ENCODE measurements at places on chromosomes 3 and 15. TPM values are rescaled to one million over a fixed set of nuclear protein-coding genes. Genes with fewer than 3 reads are reported as not detected.

DNA sequence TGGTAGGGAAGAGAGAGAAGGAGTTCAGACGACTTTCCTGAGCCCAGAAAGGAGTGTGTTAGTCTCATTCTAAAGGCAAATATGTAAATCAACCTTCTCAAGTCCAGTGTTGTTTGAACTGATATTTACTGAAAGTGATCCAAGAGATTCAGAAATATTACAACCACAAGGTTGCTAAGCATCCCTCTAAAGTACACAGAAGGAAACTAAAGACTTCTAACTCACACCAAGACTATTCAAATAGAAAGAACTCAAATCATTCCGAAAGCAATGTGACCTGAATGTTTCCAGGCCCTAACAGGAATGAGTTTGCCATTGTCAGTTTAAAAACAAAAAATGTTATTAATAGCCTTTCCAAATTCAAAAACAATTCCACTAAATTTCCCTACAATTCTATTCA, 56.9 kb upstream of the VGLL3 start:
- H3K27ac ChIP-seq, result no peak overlapping the region
- no peak overlapping the region for H3K4me3 ChIP-seq
- DNase-seq, result no peak
- H3K27me3 ChIP-seq, result no peaks in the 10 kb centered on the region
- H3K36me3 ChIP-seq, result no peaks in the 10 kb centered on the region

DNA sequence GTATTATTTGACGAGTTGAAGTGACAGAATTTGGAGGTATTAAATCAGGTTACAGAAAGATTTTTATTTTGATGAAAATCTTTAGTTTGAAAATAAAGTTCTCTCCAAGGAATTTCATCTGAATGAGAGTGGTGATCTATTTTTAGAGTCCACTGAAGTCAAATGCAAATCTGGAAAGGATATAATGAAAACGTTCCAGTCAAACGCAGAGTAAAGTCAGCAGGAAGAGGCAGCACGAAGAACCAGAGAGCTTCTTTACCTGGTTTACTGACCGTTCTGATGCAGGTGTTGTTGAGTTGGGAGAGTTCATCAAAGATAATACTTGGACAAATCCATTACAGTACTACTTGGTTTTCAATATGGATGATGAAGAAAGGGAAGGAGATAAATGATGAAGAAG, 8.7 kb downstream of the P2RY14 start:
- DNase-seq, result no peak
- no peak overlapping the region for H3K27ac ChIP-seq
- no peaks in the 10 kb centered on the region for H3K36me3 ChIP-seq
- no peaks in the 10 kb centered on the region for H3K4me1 ChIP-seq
- no peaks in the 10 kb centered on the region for H3K27me3 ChIP-seq

DNA sequence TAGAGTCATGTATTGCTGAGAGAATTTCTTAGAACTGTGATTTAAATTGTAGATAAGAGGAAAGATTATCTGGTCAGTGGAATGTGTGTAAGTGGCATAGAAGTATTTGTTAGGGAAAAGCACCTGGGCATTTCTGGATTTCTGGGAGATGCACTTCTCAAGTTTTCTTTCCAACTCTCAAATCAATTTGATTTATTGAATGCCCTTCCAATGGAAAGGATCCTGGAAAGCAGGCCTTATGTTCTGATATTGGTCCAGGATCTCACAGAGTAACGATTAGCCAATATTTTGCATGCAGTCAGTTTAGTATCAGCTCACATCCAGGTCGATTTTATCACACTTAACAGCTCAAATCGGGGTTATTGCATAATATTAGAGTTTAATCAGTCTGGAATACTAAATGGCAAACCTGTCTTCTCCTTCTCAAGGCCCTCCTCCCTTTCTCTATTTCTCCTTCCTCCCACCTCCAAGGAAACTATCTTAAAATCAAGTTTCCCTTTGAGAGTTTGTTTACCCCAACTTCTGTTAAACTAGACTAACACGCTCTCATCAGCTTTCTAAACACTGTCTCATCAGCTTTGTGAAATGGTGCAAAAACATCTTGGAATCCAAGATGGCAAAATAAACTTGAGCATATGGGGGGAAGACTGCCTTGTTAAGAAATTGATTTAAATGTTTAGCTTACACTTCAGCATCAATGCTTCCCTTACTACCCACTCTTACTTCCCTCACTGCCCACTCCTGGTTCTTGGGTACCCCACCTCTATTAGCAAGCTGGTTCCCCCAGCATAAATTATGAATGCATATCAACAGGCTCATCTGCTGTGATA, 9.5 kb downstream of the SOX2 start:
- H3K27me3 ChIP-seq, result peaks cover 96% of the 10 kb centered on the region
- H3K4me3 ChIP-seq, result no peak overlapping the region
- H3K4me1 ChIP-seq, result no peaks in the 10 kb centered on the region
- no peak for DNase-seq

DNA sequence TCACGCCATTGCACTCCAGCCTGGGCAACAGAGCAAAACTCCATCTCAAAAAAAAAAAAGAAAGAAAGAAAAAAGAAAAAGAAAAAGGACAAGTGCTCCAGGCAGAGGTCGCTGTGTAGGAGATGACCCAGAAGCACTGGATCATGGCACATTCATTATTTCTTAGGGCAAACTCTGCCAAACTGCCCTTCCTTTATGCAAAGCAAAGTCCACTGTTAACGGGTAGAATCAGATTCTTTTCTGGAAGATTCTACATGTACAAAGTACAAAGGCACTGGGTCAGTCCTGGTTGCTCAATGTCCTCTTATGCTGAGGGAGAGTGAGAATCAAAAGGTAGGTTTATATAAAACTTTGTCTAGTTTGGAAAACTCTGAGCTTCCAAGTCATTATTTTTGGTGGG, 144.9 kb downstream of the FEZF2 start:
- peak; percentile 28 for DNase-seq
- no peak overlapping the region for H3K4me3 ChIP-seq
- H3K27me3 ChIP-seq, result no peaks in the 10 kb centered on the region
- no peaks in the 10 kb centered on the region for H3K36me3 ChIP-seq
- H3K4me1 ChIP-seq, result no peaks in the 10 kb centered on the region

GRCh38 chr3:196193133-196193735, 18.0 kb downstream of the ZDHHC19 start:
- no peak for DNase-seq
- H3K4me1 ChIP-seq, result peaks cover 37% of the 10 kb centered on the region
- no peaks in the 10 kb centered on the region for H3K36me3 ChIP-seq
- peak overlapping the region; percentile 86 for H3K27ac ChIP-seq

DNA sequence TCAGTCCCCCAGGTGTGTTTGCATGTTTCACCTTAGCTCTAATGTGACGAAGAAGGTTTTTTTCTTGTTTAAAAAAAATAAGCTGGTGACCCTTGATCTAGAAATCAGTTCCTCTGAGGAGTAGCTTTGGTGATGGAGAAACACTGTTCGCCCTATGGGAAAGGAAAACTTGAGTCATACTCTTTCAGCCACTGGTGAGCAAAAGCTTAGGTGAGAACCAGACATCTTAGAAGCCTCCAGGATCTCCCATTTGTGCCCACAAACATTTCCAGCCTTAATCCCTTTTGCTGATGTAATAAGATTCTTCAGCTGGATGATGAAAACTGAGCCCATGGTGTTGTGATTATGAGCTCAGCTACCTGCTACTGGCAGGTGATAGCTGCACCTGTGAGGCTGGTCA, 37.8 kb downstream of the SLC27A2 start:
- H3K27me3 ChIP-seq, result no peaks in the 10 kb centered on the region
- peaks cover 12% of the 10 kb centered on the region for H3K36me3 ChIP-seq
- no peak for DNase-seq
- no peaks in the 10 kb centered on the region for H3K4me1 ChIP-seq
- no peak overlapping the region for H3K27ac ChIP-seq
- H3K4me3 ChIP-seq, result no peak overlapping the region

Gene NUP210
- 10.5 TPM for polyA plus RNA-seq

Gene IL20RB
- polyA plus RNA-seq, result 0.78 TPM
